ENCODE measurements at places on chromosomes 12 and 14.

DNA sequence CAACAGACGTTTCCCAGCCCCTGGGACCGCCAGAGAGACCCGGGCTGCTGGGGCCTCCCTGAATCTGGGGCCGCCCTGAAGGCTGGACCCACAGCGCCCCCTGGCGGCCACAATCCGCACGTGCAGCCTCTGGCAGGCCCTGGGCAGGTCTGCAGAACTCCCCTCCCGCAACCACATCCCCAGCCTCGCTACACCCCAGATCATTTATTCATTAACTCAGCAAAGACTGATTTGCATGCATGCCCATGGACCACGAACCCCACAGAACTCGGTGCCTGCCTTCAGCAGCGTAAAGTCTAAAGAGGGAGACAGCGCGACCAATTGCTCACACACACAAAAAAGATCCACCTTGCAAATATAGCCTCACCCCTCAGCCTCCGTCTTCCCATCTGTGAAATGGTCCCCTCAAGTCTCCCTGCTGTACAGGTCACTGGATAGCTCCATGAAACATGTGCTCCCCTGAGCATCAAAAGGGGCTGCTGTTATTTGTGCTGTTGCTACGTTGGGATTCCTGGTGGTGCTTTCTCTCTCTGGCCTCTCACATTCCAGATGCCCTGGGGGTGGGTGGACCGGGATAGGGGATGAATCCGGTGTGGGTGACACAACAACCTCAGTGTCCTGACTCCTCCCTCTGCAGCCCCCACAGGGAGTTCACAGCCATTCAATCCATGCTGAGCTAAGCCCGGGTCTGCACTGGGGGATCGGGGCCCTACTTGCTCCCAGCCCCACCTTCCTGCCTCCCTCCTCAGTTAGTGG is 96.4 kb downstream of the SCARB1 start:
- DNase-seq = peak; percentile 66

GRCh38 chr12:4153343-4153892 is 120.1 kb upstream of the CCND2 start:
- no peak for DNase-seq

DNA sequence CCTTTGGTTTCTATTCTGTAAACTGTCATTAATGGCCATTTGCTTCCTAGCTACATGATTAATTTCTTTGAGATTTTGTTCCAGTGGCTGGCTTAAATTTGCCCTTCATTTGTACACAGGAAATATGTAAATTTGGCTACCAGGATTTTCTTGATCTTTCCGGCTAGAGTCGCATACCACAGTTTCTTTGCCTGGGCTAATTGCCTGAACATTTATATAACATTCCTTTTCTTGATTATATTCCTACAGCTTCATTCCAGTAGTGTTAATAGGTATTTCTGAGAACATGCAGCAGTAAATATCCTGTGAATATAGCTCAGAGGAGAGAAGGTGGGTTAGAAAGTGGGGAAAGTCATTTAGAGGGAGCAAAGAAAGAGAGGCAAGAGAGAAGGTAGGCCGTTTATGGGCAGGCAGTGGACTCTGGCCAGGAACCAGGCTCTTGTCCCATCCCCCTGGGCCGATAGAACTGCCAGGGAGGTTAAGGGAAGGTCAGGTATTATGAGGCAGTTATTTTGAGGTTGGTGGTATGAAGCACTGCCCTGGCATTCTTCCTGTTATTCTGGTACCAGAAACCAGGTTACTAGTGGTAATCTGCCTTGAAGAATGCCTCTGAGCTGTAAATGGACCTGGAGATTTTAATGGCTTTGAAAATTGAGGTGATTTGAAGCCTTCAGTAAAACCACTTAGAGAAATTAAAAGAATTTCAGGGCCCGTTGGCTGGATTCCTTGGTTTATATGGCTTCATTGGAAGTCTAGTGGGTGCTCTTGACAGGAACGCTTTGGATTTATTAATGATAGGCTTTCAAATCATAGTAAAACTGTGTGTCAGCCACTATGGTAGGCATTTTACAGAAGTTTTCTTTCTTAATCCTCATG is 4.4 kb downstream of the RNF10 start:
- DNase-seq = no peak

GRCh38 chr12:108724054-108724889 is 7.0 kb downstream of the CORO1C start:
- DNase-seq = no peak

DNA sequence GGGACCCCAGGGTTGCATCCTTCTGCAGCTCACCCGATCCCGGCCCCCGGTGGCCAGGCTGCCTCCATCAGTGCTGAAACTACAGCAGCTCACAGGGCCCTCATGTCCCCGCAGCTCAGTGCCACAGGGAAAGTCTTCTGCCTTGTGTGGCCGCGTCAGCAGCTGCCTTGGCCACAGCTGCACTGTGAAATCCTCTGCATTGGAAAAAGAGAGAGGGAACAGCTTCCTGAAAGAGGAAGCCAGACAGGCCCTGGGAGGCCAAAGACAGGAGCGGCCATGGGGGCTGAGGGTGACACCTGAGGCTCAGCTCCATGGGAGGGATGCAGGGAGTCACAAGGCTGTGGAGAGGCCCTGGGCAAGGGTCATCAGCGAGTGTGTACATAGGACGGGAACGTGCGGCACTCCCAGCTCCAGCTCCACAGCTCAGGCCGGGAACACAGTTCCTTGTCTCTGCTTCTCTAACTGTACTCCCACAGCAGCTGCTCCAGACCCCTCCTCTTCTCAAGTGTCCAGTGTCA is 32.7 kb downstream of the PARP2 start:
- DNase-seq = no peak

DNA sequence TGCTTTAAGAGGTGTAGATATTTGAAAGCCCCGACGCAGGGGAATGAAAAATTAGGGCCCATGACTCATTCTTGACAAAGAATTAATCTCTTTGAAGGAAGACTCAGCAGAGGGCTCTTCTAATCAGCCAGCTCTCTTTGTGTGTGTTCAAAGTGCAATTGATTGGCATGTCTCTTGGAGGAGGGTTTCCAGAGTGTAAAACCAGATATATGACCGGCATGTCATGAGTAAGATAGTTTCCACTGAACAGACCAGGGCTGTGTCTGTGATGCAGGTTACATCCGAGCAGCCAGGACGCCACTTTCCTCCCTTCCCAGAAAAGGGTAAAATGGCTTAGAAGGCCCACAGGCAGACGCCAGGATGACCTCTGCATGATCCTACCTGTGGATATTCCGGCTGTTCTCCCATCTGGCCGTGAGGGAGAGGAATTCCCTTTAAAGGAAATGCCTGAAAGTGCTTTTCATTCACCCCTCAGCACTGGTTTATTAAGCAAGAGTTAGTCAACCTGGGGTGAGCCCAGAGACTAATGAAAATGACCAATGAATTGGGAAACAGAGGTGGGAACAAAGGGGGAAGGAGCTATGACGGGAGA is 7.2 kb upstream of the KRT75 start:
- DNase-seq = no peak

DNA sequence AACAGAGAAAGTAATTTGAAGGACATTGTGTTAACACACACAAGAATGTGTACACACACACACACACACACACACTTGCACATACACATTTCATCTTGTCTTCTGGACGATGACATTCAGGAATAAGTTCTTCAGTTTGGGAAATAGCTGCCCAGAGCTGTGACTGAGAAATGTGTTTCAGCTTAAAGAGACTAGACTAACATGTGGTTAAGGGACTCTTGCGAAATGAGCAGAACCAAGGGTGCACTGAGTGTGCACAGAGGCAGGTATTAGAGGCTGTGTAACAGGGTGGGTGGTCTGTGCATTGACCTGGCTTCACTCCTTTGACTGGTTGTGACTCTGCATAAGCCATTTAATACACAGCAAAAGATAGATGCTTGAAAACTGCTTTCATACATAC is 29.4 kb upstream of the KCNA5 start:
- no peak for DNase-seq

DNA sequence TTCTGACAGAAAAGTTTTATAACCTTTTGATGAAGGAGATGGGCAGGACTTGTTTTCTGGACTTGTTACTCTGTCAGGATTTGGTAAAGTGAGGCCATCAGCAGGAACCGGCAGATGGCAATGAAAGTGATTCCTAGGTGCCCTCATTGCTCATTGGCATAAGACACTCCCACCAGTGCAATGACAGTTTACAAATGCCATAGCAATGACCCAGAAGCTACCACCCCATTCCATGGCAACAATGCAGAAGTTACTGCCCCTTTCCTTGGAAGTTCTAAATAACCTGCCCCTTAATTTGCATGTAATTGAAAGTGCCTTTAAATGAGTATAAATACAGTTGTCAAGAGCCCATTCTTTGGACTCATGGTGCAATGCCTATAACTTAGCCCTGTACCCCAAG is 222.6 kb downstream of the CEP128 start:
- no peak for DNase-seq

DNA sequence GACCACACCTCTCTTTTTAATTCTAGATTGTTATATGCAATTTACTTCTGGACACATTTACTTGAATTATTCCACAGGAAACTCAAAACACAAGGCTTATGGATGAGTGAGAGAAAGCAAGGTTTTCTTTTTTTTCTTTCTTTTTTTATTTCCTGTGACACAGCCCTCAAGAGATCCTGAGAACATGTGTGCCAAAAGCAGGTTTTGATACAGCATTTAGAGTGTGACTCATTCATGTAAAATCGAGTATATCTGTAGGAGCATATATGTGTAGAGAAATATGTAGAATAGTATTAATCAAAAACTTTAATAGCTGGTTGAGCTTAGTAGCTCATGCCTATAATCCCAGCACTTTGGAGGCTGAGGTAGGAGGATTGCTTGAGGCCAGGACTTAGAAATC is 4.4 kb upstream of the MAX start:
- DNase-seq = no peak

- no peak for DNase-seq
These were observed 4.2 kb downstream of the TAMALIN start for GRCh38 chr12:52010692-52011601.

DNA sequence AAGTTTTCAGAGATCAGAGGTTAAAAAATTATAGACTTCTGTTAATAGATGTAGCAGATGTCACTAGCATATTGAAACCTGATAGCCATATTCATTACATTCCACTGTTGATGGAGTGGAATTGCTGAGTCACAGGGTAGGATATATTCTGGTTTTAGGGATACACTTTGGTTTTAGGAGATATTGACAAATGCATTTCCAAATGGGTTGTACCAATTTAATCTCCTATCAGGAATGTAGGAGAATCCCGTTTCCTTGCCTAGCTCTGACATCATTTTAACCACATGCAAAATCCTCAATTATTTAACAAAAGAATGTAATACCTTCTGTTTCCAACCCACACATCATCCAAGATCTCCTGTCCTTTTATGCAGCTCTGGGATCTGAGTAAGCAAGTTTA is 30.7 kb upstream of the ESR2 start:
- no peak for DNase-seq

- DNase-seq = no peak
These were observed 33.0 kb downstream of the ANO2 start for GRCh38 chr12:5912011-5912410.

GRCh38 chr14:24211311-24211710 is 2.0 kb downstream of the CHMP4A start:
- DNase-seq = no peak

DNA sequence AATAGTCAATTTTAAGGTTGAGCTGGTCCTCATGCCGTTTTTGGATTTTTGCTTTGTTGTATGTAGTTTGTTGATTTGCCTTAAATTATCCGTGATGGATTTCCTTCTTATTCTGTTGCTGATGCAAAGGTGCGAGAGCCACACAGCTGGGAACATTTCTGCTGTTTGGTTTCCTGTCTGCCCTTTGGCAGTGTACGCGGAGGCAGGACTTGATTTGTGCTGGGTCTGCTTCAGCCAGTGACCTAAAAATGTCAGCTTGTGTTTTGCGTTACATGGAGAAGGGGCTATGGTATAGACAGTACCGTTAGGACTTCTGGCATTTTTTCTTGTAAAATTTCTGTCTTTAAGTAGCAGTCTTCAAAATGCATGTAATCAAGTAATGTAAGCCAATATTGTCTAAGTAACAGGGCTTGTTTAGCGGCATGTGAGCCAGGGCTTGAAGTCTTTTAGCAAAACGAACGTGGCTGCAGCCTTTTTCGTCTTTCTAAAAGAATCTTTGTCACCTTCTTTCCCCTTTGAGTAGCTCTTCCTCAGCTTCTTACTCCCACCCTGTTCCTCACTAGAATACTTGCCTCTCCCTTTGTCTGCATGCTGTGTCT is 18.2 kb upstream of the RD3L start:
- DNase-seq = no peak

DNA sequence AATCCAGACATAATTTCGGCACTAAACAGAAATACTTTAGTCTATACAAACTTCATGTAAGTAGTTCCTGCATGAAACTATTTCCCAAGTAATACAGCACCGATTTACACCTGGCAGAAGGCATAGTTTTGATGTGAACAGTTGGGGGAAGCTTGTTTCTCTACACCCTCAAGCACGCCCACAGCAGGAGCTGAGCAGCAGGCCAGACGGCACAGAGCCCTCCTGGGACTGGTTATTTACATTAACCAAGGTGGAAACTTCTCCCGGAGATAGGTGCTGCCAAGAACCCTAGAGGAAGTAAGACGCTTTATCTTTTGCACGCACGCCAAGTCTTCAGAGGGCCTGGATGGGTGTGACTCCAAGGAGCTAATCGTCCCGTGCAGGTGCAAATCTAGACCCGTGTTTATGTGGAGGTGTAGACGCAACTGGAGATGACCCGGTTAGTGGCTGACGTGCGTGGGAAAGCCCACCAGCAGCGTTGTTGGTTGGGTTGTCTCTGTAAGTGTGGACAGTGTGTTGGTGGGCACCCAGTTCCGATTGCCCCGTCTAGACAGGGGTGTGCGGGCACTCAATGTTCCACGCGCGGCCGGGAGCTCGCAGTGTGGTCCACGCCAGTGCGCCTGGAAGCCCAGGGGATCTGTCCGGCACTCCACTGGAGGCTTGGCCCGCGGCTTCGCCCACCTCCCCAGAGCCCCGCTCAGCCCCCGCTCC is 767 bp upstream of the TCP11L2 start:
- DNase-seq = peak; percentile 49

GRCh38 chr14:80954687-80955299 is 628 bp upstream of the TSHR start:
- DNase-seq = peak; percentile 65

DNA sequence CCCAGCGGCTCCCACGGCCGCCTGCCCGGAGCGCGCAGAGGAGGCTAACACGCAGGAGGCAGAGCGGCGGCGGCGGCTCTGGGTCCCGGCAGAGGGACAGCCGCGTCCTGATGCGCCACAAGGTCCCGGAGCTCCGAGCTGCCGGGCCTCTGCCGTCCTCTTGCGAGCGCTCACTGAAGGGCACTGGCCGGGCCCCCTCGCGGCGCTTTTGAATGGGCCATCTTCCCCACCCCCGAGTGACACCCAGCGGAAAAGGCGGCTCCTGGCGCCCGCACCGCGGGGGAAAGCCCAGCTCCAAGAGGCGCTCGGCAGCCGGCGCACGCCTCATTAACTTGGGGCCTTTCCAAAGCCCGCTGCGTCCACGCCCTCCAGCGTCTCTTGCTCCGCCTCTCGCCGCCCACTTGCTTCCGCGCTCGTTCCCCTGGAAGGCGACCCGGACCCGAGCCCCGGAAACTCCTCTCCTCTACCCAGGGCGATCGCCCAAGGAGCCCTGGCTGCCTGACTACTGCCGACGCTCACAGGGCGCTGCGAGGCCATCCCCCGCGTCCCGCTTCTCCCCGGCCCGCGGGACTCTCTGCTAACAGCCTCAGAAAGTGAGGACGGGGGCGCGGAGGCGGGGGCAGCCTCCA is at the start of gene PHLDA1:
TSS of gene PHLDA1 (minus strand) at position 363 of the 629 bp plus-strand sequence.
- peak; percentile 95 for DNase-seq

GRCh38 chr12:131971226-131971625 is 21.5 kb downstream of the EP400 start:
- DNase-seq = no peak
